ENCODE measurements at places on chromosomes 7 and 10.

DNA sequence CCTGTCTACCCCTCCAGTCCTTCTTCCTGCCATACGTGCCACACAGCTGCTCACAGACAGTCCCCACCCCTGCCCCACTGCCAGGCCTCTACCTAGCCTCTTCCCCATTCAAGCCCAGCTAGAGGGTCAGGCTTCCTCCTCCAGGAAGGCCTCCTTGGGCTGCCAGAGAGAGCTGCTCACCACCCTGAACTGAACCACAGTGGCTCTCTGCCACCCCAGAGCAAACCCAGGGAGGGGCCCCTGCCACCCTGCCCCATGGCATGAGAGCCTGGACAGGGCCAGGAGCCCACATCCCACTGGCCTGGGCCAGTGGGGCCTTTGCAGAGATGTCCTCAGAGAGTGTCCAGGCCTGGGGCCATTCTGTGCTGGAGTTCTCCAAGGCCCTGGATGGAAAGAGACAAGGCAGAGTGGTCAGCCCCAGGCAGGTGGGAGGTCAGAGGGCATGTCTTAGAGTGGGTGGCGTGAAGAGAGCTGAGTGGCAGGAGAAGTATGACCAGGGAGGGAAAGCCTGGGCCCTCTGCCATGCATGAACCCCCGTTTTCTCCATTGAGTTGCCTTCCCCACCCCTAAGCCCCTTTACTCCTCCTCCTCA, 40.4 kb downstream of the TMEM270 start:
- no peak for DNase-seq

DNA sequence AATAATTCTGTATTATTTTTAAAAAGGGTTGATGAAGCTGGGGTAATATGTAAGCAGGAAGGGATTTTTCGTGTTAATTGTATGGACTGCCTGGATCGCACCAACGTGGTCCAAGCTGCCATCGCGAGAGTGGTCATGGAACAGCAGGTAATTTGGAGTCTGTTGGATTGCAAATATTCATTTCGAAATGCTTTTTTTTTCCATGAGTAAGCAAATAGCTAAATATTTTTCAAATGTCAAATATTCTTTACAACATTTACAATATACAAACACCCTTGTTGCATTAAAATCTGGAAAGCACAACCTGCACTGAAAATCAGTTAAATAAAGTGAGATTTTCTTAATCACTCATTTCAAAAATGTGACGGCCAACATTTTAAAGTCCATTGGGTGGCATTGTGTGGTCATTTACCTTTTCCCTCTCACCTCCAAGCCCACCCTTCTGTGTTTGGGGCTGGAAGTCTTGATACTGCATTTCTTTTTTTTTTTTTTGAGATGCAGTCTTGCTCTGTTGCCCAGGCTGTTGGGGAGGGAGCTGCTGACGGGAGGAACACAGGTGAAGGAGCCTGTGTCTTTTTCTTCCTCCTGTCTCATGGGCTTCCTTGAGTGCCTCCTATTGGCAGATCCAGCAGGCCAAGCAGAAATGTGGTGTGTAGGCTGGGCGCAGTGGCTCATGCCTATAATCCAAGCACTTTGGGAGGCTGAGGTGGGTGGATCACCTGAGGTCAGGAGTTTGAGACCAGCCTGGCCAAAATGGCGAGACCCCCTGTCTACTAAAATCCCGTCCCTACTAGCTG, 66.1 kb downstream of the MCMBP start:
- DNase-seq = no peak

- no peak for DNase-seq
Measured at GRCh38 chr7:43121973-43122372, 9.5 kb downstream of the HECW1 start.

DNA sequence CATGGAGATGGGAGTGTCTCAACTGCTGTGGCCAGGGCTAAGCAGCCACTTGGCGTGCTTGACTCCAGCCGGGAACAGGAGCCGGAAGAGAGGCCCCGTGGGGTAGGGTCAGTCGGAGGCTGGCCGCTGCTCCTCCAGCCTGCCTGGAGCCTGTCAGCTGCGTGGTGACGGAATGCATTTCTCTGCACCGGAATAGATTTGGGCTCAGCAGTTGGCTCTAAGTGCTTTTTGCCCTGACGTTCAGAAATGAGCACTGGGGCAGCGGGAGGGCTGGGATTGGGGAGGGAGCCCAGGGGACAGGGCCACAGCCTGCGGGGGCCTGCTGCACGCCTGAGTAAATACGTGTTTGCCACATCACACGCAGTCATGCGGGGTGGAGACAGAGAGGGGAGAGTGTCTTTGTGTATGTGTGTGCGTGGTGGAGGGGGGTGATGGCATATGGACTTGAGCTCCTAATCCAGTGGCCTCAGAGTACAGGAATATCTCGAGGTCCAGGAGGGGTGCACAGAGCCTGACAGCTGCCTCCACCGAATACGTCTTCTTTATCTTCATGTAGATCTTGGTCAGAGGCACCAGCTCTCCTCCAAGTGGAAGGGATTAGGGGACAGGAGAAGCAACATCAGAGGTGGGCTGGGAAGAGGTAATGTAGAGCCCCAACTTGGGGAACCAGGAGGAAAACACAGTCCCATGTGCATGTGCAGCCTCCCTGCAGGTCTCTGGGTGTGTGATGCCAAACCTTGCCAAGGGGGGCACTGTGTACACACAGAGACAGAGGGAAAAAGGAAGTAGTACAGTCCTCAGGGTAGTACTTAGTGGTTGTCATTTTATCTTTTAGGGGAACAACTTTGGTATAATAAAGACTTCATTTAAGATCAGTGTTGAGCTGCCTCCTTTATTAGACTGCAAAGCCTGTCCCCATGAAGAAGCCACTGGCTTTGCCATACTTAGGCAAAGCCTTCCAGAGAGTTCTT, 151.4 kb downstream of the CDH23 start:
- DNase-seq = no peak

GRCh38 chr10:34299105-34299611, 515.9 kb downstream of the PARD3 start:
- no peak for DNase-seq

GRCh38 chr7:140702774-140703173, 6.3 kb downstream of the NDUFB2 start:
- no peak for DNase-seq

DNA sequence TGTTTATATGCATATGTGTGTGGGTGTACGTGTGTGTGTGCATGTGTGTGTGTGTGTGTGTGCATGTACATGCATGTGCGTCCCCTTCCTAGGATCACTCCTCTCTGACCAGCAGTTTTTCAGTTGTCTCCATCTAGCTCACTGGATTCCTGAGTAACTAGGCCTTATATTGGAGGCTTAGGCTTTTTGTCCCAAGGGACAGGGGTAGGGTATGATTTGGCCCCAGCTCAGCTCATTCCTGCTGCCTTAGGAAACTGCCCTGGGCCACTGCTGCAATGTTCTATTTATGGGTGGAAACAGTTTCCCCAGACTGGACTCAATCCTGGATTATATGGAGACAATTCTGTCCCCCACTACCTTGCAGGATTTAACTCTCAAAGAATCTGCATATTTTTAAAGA, 68.8 kb upstream of the SDK1 start:
- no peak for DNase-seq

GRCh38 chr10:66321723-66322665, 603.8 kb upstream of the LRRTM3 start:
- DNase-seq = no peak

DNA sequence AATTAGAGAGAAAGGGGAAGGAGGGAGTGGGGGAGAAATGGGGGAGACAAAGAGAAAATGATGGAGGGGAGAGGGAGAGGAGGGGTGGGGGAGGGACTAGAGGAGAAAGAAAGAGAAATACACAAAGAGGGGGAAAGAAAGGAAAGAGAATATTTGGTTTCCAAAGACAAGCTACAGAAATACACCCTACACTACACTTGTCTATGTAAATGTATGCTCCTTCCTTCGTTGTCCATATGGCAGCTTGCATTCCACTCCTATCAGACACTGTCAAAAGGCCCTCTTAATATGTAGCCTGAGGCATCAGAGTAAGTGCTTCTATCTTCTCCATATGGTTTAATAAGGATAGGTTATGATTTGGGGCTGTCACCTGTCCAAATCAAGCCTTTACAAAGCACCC, 92.8 kb upstream of the FEZF1 start:
- DNase-seq = no peak

DNA sequence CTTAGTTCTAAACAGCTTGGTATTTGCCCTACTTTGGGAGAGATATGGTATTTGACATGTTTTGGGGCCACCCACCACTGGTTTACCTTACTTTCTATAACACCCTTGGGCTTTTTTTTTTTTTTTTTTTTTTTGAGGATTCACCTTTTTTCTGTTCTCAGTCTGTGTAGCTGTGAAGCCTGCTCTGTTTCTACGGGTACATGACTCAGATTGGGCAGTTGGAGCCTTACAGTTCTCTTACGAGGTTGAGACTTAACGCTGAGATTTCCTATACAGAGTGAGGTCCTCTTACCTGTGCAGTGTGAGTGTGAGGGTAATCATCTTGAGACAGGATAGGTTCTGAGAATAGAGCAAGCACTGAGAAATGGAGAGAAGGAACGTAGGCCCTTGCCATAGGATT, 77.5 kb downstream of the CDK13 start:
- DNase-seq = no peak

DNA sequence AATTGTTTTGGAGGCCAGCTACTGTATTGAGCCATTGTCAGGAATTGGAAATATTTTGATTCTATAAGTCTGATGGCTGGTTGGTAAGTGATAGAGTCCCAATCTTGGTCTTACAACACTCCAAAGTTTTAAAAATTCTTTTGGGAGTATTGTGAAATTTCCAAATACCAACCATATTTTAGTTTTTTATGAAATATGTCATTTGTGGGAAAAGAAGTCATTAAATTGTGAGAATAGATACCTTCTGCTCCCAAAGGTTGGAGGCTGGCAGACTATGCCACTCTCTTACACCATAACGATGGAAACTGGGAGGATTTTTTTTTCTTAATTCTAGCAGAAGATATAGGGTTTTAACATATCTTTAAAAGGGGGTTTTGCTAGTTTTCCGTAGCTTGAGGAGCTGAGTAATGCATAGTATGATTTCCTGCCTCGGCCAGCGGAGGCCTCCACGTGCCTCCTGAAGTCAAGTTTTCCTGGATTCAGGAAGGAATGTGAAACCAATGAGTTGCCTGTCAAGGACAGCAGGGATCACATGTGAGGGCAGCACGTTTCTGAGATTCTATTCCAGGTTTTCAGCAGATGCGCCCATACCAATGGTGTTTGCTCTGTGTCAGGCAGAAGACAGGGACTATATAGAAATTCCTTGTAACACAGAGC, 92.2 kb upstream of the LAMB4 start:
- no peak for DNase-seq

DNA sequence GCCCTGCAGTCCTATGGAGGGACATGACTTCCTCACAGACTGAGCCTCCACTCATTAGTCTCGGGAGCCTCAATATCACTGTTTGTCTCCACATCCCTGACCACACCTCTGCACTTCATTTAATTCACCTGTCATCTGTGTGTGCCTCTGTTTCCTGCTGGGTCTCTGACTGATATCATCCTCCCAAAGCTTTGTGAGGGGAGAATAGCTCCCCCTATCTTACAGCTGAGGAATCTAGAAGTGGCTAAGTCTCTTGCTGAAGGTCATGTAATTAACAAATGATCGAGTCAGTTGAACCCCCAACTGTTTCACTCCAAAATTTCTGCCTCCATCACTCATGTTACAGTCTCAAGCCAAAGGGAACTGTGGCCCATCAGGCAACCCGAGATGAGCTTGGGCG, 5.5 kb upstream of the CPXM2 start:
- DNase-seq = no peak

DNA sequence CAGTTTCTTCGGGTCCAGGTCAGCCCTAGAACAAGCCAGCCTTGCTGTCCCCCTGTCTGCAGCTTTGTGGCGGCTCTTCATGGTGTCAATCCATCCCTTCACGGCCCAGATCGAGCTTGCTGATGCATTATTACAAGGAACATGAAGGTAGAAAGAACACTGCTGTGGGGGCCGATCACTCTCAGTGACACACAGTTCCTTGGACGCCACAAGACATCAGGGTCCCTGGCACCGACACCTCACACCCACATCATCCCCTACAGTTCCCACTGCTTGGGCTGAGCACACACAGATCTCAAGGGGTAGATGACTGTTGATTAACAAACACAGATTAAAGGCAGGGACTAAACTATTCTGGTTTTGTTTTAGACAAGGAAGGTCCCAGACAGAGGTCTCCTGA, 119.4 kb downstream of the KMT2E start:
- no peak for DNase-seq

GRCh38 chr7:69002416-69002815, 595.9 kb upstream of the AUTS2 start:
- no peak for DNase-seq

DNA sequence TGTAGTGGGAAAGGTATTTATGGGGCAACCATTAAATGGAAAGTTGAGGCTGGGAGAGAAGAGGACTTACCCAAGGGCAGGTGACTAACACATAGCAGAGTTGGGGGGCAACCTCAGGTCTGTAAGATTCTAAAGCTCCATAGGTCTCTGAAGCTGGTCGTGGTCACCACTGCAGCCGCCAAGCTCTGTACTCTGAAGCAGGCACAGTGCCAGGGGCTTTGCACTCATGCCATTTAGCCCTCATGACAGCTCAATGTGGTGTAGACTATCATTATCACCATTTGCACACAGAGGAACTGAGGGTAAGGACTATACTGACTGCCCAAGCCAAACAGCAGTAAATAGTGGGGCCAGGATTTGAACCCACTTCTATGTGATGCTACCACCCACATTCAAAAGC, 32.5 kb upstream of the TMEM273 start:
- no peak for DNase-seq

DNA sequence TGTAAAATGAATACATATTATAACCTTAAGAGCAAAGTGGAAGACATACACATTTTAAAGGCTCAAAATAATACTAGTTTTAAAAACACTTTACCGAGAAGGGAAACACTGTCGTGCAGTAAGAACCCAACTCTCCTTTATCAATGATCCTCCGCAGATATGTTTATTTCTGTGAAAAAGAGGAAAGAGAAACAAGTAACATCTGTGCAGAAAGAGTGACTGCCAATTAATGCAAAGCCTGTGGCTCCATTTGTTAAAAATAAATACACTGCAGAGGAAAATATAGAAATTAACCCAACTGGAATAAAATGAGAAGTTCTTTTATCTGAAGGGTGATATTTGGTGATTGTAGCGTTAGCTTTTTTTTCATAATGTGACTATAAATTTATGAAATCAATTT, 62.7 kb downstream of the HGF start:
- no peak for DNase-seq

DNA sequence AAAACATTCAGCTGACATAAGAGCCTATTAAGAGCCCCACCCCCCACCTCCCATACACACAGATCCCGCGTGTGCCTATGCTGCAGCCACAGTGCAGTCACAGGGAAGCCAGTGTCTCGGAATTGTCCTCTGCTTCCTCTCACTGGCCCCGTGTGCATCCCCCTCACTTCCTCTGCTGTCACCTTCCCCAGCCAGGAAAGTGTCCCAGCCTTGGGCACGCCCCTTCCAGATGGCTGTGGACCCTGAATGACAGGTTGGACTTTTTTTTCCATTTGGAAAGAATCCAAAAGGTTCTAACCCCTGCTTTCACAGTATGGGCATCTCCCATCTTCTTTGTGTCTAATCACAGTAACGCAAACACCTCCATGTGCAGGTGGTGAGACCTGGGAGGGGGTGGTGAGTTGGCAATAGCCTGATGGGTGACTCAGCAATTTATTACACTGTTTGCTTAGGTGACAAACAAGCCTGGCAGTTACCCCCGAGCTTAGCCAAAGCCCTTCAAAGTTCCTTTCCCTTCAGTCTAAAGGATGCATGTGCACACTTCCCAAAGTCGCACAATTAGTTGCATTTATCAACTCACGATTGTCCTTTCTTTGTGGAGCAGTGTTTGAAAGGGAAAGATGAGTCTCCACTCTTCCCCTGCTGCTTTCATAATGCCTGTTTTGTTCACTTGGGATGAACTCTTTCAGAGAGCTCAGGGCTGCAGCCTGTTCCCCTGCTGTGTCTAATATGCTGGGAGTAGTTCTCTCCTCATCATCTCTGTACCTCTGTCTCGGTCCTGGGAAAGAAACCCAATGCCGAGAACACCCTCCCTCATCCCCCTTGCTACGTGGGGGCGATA, 67.5 kb upstream of the EFCAB10 start:
- no peak for DNase-seq

Measured in CD4-positive, alpha-beta T cell treated with Interleukin-6 for 4 hours (primary cell).